Stimulated activated CD4-positive, alpha-beta T cell treated with anti-CD3 and anti-CD28 coated beads, Interleukin-4, amount 100 ng/mL, for 4 hours (primary cell): ENCODE measurements at places on chromosomes 1 and 21.
A peak's percentile ranks its signal among the peaks of the same experiment; 100 is the strongest.

- no peak for DNase-seq
Measured at GRCh38 chr21:45476582-45476981, 65.7 kb downstream of the SLC19A1 start.

DNA sequence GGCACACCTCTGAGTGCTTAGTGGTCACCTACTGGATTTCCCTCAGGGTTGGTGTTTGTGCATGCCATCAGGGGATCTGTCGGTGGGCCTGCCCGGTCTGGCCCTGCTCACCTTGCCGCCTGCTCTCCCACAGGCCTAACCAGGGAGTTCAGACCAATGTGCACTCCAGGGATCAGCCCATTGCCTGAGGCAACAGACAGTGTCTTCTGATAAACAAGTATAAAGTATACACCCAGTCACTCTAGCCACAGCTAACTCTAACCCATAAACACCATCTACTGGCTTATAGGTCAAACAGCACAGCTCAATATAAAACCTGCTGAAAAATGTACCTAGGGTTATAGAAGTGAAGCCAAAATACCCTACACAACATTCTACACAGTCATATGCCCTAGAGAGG is 1300.0 kb downstream of the PLA2G4A start:
- DNase-seq: no peak

DNA sequence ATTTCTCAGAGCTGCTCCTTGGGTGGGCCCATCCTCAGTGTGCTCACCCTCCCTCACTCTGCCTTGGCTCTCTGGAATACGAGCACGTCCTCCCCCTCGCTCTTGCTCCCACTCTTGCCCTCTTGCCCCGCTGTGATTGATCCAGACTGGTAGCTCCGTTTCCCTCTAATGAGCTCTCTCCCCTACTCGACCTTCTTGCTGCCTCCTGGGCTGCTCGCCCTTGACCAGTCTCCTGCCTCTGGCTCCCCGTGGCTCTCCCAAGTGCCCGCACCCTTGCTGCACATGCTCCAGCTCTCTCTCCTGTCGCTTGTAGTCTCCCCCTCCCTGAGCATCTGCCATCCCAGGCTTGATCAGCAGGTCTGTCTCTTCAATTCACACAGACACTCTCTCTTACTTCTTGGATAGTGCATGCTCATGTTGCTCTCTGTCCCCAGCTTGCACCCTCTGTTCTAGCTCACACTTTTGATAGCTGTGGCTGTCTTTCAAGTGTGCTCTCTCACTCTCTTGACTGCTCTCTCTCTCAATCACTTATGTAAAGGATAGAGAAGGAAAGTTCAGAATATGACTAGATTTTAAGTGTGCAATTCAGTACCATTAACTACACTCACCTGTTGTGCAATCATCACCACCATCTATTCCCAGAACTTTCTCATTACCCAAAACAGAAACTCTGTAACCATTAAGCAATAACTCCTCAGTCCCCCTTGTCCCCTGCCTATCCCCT is 51.1 kb downstream of the PHC2 start:
- no peak for DNase-seq

GRCh38 chr1:1171546-1172340 is 1.9 kb upstream of the TTLL10 start:
- peak; percentile 15 for DNase-seq

DNA sequence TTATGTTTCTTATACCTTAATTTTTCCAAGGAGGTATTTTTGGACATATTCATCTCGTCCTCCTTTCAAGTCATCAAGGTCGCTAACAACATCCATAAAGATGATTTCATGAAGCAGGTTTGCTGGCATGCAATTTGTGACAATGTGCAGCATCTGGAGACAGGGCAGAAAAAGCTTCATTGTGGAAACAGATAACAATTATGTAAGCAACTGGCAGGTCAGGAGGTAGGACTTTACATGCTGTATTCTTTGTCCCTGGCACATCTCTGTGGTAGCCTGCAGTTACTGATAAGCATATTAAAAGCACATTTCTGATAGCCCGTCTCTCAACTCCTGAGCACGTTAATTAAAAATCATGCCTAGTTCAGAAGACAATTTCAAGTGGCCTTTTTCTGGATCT is 156.8 kb downstream of the LEPR start:
- DNase-seq: no peak

GRCh38 chr21:15943009-15943666 is 213.4 kb downstream of the USP25 start:
- DNase-seq: no peak

DNA sequence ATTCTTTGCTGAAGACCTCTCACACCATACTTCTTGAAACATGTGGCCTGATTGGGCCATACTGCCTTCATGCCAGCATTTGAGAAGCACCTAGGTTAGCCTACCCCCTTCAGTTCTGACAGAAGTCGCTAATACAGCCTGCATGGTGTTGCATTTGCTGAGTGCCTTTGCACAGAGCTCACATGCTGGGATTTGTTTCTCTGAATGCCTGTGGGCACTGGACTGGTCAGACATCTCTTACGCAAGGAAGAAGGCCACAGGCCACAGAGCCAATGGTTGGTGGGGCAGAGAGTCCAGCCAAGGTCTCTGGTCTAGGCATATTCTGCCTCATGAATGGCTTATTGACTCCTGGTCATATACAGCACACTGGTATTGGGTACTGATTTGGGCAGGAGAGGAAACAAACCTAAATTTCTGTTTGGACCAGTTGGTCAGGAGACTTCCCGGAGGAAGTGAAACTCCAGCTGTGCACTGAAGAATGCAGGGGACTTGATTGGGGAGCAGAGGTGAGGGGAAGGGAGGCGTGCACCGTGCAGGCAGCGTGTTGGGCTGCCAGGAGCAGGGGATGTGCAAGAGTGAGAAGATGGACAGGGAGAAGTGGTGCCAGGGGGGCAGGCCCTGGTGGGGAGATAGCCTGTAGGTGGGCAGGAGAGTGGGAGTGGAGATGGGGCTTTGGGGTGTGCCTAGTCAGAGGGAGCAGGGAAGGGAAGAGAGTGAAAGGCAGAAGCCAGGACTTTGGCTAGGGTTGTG is 18.1 kb downstream of the URB2 start:
- no peak for DNase-seq

DNA sequence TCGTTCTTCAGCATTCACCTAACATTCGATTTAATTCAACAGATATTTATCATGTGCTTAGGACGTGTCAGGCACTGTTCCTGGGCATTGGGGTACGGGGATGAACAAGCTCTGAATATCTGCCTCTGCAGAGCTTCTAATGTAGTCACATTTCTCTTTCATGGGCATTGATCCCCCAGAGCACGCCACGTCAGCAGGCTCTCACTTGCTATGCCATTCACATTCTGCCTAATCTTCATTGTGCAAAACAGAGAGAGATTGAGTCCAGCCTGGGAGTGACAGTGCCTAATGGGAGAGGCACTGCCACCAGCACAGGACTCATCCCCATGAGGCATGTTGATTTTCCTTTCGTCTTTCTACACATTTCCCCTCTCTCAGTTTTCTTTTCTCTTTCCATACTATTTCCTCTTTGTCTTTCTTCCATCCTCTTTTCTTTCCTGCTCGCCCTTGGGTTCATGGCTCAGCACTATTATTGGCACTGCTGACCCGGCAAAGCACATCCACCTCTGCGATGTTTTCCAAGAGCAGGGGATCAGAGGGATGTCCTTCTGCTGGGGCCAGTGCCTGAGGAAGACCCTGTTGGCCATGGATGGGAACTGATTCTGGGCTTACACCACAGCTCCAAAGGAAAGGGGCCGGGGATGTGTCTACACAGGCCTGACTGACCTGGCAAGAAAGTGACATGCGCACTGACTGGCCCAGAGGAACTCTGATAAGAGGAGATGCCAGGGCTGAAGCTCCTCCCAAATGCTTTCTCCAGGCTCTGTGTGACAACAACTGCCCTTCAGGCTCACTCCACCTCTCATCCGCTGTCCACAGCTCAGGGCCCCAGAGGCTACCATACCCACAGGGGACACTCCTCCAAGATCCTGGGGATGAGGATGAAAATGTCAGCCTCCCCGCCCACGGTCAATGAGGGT is 195.9 kb downstream of the TOMM20 start:
- DNase-seq: no peak

DNA sequence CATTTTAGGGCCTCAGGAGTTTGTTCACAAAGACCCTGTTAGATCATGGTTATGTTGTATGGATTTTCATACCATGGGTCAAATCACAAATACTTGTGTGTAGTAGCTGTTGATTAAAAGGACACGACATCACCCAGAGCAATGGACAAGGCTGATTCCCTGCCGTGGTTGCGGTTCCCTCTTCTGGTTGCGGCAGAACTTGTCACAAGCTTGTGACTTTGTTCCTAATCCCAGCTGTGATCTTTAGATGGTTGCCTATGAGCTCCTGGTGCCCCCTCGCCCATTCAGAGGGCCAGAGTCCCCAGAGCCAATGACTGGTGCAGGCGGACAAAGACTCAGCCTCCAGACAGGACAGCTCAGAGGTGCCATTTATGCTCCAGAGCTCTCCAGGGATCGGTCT is 11.8 kb upstream of the SDHB start:
- DNase-seq: no peak

GRCh38 chr1:51147394-51147793 is 45.4 kb downstream of the C1orf185 start:
- no peak for DNase-seq

DNA sequence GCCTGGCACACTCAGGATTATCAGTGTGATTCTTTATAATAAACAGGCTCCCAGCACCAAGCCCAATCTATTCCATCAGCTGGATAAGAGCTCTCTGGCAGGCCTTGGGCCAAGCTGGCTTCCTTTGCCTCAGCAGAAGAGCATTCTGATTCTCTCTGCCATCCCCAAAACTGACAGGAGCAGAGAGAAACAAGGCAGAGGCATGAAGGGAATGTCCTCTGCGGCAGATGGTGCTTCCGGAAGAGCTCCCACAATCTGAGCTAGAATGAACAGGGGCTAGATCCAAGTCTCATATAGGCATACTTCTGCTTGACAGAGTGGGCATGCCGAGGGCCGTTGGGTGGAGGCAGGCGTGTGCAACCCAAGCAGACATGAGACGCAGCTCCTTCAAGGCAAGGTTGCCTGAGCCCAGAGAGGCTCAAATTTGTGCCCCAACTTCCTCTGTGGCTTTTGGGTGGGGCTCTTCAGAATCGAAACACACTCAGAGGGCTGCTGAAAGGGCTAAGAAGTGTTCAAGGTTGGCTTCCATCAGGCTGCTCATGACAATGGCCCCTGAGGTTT is 4.0 kb downstream of the CAPN2 start:
- DNase-seq: no peak

DNA sequence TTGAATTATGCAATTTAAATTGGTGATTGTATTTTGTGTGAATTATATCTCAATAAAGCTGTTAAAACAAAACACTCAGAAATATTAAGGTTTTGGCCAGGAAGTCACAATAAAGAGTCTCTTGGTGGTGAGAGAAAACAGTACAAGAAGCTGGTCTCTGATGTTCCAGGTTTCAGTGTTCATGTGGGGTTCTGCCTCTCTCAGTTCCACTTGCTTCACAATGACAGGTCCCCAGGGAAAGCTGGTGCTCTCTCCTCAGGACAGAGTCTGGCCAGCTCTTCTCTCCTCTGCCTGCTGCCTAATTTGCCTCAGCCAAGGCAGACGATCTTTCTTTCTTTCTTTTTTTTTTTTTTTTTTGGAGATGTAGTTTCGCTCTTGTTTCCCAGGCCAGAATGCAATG is 342.9 kb upstream of the PLXNA2 start:
- no peak for DNase-seq

DNA sequence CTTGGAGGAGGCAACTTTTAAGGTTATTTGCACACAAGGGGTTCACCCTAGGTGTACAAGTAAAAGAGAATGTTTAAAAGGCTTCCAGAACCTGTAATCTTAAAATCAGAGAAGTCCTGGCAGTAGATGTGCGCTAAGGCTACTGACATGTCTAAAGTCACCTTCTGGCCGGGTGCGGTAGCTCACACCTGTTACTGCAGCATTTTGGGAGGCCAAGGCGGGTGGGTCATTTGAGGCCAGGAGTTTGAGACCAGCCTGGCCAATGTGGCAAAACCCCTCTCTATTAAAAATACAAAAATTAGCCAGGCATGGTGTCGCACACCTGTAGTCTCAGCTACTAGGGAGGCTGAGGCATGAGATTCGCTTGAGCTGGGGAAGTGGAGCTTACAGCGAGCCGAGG is 20.3 kb upstream of the DEGS1 start:
- DNase-seq: no peak

- DNase-seq: no peak
Measured at GRCh38 chr1:7587773-7588456, 183.2 kb upstream of the VAMP3 start.

GRCh38 chr1:168297019-168297730 is 16.5 kb downstream of the TBX19 start:
- DNase-seq: no peak

DNA sequence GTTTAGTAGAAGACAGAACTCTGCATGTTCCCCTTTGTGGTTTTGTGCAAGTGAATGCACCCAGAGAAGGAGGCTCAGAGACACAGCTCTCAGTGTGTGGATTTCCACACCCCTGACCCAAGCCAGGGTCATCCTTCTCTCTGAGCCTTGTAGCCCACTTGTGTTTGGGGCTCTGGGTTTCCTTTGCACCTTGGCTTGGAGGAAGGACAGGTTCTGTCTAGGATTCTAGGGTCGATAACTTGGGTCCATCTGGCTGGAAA is 27.2 kb downstream of the MYOG start:
- DNase-seq: no peak

GRCh38 chr21:20591284-20591683 is 406.9 kb upstream of the NCAM2 start:
- no peak for DNase-seq

DNA sequence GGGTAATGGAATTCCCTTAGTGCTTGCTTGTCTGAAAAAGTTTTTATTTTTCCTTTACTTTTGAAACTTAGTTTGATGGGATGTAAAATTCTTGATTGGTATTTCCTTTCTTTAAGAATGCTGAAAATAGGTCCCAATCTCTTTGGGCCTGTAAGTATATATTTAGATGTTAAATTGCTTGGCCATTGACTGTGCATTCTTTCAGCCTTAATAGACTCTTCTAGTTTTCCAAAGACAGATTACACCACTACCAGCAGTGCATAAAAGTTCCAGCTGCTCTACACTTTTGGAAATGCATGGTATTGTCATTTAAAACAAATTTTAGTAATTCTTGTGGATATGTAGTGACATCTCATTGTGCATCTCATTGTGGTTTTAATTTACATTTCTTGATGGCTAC is 464.8 kb upstream of the USP24 start:
- DNase-seq: no peak

GRCh38 chr1:216456682-216457081 is 33.4 kb upstream of the USH2A start:
- DNase-seq: no peak

GRCh38 chr1:20680269-20680668 is 19.1 kb upstream of the DDOST start:
- DNase-seq: no peak

DNA sequence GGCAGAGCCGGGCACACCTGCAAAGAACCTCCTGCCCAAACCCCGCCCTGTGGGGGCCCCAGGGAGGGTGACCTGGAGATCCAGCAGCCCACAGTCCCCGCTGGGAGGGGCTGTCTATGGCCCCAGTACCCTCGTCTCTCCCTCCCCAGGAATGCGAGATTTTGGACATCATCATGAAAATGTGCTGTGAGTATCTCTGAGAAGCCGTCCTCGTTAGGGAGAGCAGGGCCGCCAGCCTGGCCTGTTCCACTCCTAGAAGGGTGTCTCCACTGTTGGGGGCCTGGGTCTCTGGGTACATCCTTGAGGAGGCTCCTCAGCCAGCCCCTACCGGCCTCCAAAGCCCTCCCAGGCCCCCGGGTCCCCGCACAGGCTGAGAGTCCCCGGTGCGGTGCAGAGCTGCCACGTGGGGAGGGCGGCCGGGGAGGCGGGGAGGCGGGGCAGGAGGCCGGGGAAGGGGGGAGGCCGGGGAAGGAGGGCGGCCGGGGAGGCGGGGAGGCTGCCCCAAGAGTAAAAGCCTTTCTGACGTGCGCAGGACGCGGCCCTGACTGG is 18.7 kb downstream of the COL6A1 start:
- no peak for DNase-seq

- no peak for DNase-seq
Measured at GRCh38 chr1:109208836-109209463, 4.8 kb upstream of the SARS1 start.
